Activated T-helper 1 cell treated with Interleukin-2 at 50 U/mL for 16 hours (primary cell): ENCODE measurements at places on chromosomes 3 and 15.

DNA sequence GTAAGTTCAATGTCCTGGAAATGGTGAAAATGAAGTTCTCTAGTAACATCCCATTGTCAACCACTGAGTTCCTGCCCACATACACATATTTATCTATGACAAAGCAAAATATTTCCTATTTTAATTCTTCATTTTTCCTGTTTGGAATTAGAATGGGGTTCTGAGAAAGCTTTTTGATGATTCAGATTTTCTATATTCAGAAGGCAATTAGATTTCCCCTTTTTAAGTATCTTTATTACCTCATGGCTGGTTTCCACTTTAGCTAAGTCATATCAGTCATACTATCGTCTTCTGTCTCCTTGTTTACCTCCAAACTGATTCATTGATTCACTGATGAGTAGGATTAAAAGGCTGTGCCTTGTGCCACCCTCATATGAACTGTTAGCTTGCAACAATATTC is 17.9 kb downstream of the ETFA start:
- no peak for DNase-seq

GRCh38 chr15:58604455-58604923 is 145.0 kb downstream of the ADAM10 start:
- DNase-seq, result no peak

GRCh38 chr3:13111873-13112520 is 38.8 kb upstream of the IQSEC1 start:
- no peak for DNase-seq

DNA sequence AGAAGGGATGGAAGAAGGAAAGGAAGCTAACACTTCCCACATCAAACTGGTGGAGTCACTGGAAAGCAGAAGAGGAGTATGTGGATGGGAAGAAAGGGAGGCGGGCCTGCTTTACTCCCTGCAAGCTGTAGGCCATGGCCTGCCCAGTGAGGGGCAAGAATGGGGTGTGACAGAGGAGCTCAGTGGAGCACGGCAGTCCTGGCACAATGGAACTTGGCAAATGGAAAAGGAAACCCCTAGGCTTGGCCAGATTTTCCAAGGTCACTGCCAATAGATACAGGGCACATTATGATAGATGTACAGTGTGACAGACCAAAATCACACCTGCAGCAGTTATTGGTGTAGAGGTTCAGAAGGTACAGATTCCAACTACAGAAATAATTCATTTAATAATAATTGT is 111.6 kb downstream of the ALDH1A2 start:
- no peak for DNase-seq

DNA sequence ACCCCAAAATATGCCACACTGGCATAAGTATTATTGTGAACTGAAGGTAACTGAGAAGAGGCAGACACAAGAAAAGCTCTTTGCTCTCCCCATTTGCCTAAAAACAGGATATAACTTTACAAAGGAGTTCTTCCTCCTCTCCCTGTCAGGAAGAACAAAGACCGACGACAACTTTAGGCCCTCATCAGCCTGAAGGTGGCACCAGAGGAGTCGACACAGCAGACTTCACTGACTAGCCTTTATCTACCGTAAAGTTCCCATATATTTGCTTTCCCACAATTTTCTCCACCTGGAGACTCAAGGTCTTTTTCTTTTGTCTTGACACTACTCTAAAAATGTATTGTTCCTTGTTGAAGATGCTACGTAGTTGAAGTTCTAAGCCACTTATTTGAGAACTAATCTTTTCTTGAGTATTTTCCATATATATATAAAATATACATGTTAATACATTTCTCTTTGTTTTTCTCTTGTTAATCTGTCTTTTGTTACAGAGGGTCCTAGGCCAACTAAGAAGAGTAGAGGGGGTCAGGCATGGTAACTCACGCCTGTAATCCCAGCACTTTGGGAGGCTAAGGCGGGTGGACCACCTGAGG is 16.2 kb upstream of the XIRP1 start:
- no peak for DNase-seq

DNA sequence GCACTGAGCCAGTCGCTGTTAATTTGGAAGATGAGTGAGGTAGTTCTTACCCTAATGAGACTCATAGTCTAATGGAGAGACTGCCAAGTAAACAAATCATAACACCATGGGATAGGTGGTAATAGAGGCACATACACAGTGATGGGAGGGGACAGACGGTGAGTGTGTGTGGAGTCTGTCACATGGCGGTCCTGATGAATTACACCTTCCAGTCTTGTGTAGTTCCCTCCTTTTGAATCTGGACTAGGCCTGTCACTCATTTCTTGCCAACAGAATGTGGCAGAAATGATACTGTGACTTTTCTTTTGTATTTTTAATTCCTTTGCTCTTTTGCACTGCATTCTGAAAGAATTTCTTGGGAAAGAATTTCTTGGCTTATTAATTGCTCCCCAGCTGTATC is 78.1 kb downstream of the NR1D2 start:
- DNase-seq, result no peak
